ENCODE measurements at places on chromosomes 7 and 10.

DNA sequence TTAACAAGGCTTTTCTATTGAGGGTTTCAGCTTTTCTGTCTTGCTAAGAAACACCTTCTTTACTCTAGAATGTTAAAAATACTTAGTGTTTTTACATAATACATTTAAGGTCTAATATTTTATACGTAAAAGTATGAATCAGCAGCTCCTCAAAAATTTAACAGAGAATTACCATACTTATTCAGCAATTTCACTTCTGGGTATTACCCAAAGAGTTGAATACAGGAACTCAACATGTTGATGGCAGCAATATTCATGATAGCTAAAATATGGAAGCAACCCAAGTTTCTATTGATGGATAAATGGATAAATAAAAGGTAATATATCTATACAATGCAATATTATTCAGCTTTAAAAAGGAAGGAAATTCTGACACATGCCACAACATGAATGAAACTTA is 9.7 kb upstream of the OR13A1 start:
- DNase-seq, result no peak

DNA sequence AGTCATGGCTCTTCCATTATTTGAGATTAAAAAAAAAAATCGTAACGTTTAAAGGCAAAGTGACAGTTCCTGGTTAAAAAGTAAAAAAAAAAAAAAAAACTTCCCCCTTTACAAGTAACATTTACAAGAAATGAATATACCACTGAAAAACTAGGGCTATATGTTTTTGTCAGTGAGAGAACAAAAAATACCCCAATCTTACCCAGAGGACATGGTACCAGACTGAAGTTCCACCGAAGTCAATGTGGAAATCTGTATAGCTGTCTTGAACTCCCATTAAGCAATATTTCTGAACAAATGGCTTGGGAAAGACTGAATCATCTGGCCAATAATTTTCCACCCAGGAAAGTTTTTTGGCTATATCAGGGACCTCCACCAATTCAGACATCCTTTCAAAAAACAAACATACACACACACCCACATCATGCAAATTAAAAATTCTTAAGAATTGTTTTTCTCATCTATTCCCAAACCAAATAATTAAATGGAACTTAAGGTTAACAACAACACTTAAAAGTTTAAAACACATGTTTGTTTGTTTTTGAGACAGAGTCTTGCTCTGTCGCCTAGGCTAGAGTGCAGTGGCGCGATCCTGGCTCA is 50.2 kb downstream of the KDM7A start:
- no peak for DNase-seq

DNA sequence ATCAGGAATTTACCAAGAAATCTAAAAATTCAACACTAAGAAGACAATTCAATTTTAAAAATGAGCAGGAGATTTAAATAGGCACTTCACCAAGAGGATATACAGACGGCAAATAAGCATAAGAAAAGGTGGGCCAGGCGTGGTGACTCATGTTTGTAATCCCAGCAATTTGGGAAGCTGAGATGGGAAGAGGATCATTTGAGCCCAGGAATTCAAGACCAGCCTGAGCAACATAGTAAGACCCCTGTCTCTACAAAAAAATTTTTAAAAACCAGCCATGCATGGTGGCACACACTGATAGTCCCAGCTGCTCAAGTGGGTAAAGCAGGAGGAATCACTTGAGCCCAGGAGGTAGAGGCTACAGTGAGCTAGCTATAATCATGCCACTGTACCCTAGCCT is 3.5 kb upstream of the AKR1D1 start:
- no peak for DNase-seq

DNA sequence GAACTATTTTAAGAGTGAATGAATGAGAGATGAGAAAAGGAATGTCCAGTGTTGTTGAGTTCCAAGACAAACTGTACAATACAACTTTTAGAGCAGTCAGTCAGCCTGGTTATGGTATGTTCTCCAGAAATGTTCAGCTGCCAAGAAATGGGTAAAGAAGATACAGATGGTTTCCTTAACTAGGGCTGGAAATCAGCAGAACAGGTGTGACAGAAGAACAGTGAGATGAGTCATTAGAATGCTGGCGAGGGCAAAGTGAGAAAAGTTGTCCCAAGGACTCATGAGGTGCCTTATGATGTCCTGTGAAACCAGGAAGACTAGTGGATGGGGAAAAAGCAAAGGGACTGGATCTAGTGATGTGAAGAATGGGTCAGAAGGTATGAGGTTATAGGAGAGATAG is 20.8 kb upstream of the SEPTIN7 start:
- DNase-seq, result no peak

- DNase-seq, result no peak
These were observed 3.9 kb upstream of the EPC1 start for GRCh38 chr10:32350811-32351350.

DNA sequence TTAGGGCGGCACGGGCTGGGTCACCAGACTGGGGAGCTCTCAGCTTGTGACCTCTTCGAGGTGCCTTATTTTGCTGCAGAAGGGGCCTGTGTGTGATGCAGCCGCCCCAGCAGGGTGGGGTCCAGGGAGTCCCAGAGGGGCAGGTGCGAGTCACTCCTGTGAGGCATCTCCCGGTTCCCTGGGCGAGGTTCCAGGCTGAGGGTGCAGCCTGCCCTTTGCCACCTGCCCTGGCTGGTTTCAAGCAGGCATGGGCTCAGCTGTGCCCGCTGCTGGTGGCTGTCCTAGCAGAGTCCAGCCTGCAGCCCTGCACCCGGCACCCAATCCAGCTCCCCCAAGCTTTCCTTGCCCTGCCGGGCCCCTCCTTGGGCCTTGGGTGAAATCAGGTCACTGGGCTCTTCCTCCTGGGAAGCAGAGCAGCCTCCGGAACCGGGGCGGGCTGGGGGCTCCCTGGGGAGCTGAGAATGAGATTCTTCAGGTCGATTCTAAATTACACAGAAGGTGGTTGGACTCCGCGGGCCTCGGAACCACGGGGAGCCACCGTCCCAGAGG is 64.8 kb downstream of the PWWP2B start:
- DNase-seq, result no peak

- no peak for DNase-seq
These were observed 96.1 kb upstream of the MKLN1 start for GRCh38 chr7:131231381-131232220.

DNA sequence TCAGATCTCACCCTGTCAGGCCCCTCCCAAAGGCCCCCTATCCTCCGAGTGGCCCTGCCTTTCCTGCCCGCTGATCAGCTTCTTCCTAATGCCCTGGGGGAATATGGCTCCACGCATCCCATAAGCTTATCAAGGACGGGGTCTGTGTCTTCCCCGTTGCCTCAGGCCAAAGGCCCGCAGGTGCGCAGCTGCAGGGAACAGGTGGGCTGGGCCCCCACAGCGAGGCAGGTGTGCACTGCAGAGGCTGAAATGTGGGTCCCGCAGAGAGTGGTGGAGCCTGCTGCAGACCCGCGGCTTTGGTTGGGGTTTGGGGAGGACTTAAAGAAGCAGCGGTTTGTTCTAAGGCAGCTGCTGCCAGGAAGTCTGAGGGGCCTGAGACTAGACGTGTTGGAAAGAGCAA is 220.8 kb upstream of the TCERG1L start:
- DNase-seq, result no peak

DNA sequence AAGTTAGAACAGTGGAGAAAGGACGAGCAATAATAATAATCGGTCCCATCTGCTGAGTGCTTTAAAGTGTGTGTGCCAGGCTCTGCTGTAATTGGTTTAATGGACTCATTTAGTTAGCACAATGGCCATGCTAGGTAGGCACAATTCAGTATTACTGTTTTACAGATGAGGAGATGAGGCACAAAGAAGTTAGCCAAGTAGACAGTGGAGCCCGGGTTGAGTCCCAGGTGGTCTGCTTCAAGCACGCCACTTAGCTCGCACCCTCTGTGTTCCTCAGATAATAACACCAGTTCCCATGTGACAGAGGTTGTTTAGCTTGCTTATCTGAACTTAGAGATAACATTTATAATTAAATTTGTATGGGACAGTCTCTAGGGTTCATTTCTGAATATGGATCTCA is 101.6 kb upstream of the GJD4 start:
- DNase-seq, result no peak

GRCh38 chr10:36412942-36413341 is 712.5 kb upstream of the ANKRD30A start:
- DNase-seq, result no peak

DNA sequence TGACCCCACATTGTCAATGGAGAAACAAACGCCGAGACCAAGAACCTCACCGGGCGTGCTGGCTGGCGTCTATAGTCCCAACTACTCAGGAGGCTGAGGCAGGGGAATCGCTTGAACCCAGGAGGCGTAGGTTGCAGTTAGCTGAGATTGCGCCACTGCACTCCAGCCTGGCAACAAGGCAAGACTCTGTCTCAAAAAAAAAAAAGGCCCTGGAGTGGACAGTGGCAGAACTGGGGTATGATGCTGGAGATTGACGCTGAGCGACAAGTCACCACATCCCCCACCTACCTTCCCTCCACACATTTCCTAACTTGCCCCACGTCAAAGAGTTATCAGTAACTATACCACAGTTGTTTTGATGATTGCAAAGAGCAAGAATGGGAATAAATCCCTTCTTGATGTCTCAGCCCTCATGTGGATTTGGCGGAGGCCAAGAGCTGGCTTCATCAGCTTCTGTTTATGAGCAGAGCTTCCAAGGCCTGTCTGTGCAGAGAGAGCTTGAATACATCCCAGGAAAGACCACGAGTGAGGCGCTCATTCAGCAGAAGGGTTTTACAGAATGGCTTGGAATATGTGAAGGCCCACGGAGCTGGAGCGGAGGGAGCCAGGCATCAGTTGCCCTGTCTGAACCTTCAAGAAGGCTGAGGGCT is 28.0 kb upstream of the TNS3 start:
- no peak for DNase-seq
